Cortex of kidney (tissue), 1 donor: ENCODE measurements at places on chromosomes 5 and 9.

DNA sequence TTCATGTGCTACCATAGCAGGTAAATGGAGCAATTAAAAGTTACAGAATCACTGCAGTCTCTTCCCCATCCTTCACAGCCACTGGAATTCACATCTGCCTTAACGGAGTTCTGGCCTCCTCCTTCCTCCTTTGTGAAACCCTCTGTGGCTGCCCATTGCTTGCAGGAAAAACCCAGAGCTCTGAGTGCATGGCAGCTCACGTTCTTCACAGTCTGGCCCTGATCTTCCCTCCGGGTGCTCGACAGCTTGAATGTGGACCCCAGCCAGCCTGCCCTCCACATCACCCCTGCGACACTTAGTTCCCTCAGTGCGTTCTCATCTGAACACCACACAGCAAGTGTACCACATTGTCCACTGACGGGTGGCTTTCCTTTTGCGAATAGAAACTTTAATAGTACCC is 63.2 kb upstream of the RUFY1 start:
- no peak for DNase-seq

DNA sequence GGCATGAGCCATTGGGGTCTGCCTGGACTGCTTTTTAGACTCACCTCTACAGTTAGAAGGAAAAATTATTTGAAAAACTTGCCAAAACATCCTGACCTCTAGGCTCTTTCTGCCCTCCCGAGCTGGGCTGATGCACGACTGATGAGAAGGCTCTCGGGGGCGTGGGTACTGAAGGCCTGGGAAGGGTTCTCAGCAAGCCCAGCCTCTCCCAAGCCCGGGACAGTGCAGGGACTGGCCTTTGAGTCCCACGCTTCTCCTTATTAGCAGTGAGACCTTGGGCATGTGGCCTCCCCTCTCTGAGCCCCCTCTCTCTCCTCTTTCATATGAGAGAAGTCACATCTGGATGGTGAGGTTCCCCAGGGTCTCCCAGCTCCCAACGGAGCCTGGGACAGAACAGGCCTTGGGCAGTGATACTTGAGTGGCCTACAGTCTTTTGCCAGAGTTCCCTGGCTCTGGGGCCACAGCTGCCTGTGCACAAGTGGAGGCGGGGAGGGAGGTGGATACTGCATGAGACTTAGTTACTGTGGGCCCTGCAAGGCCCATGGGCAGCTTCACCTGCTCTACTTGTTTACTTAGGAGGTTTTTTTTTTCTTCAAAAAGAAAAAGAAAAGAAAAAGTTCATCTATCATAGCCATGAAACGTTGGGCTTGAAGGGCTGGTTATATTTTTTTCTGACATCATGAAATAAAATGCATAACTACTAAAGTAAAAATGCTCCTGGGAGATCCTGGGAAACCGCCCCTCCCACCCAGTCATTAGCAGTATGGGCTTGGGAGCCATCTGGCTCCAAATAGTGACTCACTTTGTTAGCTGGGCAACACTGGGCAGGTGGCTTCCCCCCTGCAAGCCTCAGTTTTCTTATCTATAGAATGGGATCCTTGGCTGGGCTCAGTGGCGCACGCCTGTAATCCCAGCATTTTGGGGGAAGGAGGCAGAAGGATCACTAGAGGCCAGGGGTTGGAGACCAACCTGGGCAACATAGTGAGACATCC is 139.4 kb downstream of the GAPVD1 start:
- no peak for DNase-seq

DNA sequence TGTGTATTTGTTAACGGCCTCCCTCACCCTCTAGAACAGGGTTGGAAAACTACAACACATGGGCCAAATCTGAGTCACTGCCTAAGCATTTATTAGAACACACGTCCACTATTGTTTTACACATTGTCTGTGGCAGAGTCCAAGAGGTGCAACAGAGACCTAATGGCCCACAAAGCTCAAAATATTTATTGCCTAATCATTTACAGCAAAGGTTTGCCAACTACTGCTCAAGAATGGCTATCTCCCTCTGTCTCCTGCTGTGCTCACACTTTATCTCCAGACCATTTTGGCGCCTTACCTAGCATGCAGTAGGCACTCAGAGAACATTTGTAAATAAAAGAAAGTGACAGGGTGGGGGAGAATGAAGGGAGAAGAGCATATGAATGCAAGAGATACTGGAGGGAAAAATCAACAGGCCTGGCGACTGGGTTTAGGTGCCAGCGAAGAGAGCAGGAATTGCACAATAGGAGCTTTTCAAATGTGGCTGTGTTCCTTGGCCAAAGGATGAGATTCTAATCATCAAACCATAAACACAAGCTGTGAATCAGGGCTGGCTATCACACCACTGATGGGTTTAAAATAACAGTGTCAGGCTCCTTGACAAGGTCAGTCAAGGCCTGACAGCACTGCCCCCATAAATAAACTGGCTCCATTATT is 80.3 kb downstream of the EPB41L4A start:
- DNase-seq = no peak

DNA sequence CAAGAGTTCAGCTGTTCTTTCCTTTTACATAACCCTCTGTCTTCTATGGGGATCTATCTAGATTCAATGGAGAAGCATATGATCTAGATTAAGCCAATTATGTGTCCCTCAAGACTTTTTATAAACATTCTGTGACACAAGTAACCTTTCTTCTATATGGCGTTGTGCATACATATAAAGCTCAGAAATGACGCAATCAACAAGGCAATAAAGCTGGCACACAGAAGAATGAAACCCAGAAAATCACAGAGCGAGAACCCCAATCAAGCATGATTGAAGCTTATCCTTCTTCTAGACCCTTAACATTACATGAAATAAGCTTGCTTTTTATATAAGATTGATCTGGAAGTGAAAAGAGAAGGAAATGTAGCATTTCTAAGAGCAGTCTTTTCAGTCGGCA is 178.9 kb downstream of the DMRTA1 start:
- no peak for DNase-seq

DNA sequence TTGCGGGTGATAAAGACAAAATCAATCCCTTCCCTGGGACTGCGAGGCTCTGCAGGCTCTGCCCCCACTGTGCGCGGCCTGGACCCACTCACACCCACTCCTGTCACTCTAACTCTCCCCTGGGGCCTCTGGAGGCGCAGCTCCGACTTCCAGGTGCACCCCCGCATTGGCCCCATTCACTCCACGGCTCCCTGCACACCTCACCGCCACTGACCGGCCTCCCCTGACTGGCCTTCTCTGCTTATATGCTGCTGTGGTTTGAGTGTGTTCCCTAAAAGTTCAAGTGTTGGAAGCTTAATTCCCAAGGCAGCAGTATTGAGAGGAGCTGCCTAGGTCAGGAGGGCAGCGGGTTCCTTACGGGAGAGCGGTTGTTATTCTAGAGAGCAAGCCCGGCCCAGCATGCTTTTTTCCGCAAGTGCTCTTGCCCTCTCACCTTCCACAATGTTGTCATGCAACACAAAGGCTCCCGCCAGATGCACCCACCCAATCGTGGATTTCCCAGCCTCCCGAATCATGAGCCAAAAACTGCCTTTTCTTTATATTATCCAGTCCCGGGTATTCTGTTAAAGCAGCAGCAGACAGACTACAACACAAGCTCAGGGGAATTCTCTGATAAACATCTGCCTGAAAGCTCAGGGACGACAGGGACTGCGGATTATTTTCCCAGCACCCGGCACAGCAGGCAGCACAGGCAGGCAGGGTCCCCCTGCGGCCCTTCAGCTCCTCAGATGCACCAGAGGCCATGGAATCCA is 73.5 kb upstream of the LRRTM2 start:
- DNase-seq = no peak
